Activated T-cell treated with anti-CD3 and anti-CD28 coated beads for 1 hour (primary cell): ENCODE measurements at places on chromosomes 1 and 21.

DNA sequence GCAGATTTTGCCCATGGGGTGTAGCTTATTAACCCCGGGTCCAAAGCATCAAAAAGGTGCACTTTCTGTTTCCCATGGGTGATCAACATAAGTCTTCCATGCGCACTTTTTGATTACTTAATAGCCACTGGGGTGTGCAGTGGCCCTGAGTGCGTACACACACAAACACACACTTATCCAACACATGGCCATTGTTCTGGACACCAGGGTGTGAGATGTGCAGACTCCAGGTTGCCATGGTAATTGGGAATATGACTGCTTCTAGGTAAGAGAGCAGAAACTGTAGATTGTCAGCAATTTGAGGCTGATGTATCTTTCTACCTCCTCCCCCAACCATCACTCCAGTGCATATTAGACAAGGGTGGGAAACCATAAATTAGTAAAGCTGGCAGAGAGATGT is 68.8 kb downstream of the MAB21L3 start:
- DNase-seq: no peak

- DNase-seq: no peak
Observed at GRCh38 chr1:99957818-99958217, 12.0 kb upstream of the SLC35A3 start.

- no peak for DNase-seq
Observed at GRCh38 chr1:207181847-207182246, 77.8 kb downstream of the C4BPA start.

GRCh38 chr1:218304281-218305039 is 19.4 kb downstream of the RRP15 start:
- no peak for DNase-seq
